Activated CD4-positive, alpha-beta T cell treated with anti-CD3 and anti-CD28 coated beads, Interleukin-2, amount 50 U/mL, for 1 hour (primary cell): ENCODE measurements at places on chromosomes 3 and 15.

GRCh38 chr3:71258526-71258925, 325.0 kb downstream of the FOXP1 start:
- DNase-seq: no peak

GRCh38 chr3:197746801-197747237, 2.9 kb upstream of the FYTTD1 start:
- DNase-seq: no peak

- no peak for DNase-seq
Observed at GRCh38 chr3:14783480-14784086, 35.2 kb upstream of the FGD5 start.

DNA sequence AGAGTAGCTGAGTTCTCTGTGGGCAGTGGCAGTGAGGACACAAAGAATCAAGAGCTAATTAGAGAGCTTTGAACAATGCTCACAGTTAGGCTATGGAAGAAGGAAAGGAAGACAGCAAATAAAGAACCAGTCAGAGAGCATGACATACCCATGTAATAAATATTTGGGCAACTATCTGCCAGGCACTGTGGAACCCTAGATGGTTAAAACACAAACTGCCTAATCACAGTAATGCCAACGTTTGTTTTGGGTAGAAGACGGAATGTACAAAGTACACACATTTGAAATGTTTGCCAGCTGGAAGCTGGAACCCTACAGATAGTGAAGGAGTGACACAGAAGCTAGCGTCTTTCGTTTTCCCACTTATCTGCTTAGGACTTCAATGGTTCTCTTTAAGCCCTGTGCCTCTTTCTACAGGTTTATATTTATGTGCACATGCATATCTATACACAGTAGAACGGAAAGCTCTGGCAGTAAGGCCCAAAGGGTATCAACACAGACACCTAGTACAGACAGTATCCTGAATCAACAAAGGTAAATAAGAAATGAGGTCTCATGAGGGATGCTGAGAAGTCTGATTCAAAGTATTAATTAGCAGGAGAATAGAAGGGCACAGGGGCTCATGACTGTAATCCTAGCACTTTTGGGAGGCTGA, 44.6 kb downstream of the ANKRD28 start:
- no peak for DNase-seq

- DNase-seq: peak; percentile 90
Observed at GRCh38 chr3:194333212-194333980, 17.7 kb downstream of the CPN2 start.

DNA sequence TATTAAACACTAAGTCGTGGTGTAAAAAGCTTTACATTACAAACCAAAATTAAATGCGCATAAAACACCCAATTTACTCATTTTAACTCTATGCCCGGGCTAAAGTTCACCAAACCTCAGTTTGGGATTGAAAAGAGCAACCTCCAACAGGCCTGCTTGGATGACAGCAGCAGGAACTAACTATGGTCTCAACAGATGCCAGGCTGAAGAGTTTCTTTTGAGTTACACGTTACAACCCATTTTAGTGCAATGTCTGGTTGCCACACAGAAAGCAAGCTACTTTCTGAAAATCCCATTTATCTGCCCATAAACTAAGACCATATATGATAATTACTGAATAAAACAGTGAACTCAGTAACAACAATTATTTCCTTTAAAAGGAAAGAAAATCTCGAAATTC, 2.2 kb downstream of the SATB1 start:
- DNase-seq: no peak

DNA sequence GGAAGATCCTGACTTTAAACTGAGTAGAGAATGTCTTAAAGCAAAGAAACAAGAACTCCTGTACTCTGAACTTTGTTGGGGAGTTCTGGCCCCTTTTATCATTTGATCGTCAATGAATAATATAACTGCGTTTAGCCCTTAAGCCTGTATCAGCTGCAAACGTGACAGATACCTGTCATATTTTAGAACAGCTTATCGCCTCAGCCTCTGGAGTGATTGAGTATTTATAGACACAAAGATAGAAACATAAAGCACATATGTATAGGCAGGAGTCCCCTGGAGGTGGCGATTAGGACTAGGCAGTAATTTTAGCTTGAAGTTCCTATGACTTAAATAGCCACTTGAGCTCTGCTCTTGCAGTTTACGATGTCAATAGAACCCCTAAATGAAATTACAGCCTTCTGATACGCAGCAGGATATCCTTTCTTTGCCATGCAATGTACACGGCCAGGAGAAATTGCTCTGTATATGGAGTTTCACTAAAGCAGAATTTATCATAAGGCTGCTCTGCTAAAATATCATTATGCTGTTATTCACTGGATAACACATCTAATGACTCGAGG, 321.8 kb downstream of the TIGIT start:
- no peak for DNase-seq

DNA sequence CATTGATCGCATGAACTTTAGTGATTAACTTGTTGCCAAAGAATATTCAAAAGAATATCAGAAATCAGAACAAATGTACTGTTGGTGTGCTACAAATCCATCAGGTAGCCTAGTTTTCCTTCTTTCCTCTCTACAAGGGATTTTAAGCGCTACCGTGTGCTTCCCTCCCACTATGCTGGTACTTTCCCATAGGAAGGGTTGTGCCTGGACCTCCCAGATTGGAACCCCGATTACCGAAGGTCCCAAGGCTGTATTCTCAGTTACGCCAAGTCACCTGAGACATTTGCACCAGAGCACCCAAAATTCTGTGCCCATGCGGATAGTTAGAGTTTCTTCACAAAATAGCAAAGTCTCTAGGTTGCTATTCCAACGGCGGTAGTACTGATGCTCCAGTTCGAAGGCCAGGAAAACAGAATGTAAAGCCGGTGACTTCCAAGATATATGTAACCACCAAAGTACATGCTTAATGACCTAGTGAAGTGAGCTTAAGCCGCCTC, 23.4 kb upstream of the GATM start:
- no peak for DNase-seq
